ENCODE measurements at places on chromosomes 7 and 10.

GRCh38 chr10:69218831-69219230, 1.3 kb upstream of the HKDC1 start:
- DNase-seq = no peak

- no peak for DNase-seq
These were observed 27.0 kb upstream of the HIBADH start for GRCh38 chr7:27689591-27690164.

DNA sequence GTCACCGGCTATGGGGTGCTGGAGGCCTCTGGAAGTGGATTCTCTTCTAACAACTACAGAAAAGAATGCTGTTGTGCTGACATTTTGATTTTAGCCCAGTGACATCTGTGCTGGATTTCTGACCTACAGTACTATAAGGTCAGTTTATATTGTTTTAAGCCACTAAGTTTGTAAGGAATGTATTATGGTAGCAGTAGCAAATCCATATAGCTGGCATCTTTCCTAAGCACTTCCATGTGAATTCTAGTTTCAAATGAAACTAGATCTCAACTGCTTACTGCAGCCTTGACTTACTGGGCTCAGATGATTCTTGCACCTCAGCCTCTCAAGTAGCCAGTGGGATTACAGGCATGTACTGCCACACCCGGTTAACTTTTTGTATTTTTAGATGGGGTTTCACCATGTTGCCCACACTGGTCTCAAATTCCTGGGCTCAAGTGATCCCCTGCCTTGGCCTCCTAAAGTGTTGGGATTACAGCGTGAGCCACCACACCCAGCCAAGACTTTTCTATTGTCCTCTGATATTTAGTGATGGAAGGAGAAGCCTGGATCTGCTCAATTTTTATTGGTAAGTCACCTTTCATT, 414.0 kb downstream of the PHTF2 start:
- DNase-seq = no peak

DNA sequence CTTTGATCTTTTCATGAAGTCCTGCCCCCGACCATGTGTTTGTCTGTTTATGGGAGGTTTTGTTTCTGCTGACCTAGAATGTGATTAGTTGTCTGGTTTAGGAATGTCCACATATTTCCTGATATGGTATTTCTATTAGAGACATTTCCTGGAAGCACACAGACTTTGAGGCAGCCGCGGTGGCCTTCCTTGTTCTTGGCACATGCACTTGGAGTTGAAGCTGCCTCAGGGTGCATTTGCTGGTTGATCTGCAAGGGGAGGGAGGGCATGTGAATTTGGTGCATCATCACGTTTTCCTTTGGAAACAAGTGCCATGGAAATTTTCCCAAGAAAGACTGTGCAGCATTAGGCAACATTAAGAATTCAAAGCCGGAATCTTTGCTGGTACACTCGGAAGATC, 328.7 kb downstream of the PAXIP1 start:
- DNase-seq = no peak

DNA sequence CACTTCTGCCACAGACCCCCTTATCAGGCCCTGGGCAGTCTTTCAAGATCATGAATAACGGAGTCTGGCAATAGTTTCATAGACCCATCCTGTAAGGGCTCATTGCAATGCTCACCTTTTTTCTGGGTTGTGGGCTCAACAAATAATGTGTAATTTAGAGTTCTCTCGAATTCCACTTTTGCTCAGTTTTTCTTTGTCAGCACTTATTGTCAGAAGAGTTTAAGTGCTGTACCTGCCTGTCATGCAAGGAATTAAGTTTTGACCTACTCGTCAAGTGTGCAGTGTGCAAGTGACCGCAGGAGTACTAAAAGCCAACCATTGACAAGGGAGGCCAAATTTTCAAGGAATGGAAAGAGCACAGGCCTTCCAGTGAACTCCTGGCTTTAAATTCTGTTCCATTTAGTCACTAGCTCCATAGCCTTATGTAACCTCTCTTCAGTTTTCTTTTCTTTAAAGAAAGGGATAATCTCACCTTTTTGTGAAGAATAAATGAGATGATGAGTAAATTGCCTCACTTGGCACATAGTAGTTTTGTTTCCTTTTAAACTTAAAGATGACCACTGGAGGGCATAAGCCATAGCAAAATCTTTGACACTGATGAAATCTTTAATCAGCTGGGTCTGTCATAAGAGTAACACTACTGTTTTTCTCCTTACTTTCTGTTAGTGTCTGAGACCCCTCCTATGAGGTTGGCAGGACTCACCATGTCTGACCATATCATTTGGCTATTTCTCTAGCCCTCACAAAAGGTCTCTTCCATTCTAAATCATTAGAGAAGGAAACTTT, 313.3 kb downstream of the TYW1 start:
- DNase-seq = no peak

- no peak for DNase-seq
These were observed 124.2 kb upstream of the PCGF5 start for GRCh38 chr10:91096274-91096673.

DNA sequence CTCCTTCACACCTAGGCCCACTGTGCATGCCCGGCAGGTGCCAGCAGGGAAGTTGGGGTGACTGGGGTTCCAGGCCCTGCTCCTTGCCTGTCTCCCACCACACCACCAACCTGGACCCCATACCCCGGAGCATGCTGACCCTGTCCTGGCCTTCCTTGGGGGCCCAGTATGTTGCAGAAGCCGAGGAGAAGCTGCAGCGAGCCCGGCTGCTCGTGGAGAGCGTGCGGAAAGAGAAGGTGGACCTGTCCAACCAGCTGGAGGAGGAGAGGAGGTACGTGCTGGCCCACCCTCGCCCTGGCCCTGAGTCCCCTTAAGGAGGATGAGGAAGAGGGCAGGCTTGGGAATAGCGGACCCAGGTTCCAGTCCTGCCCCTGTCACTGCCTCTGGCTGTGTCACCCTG, 70.8 kb downstream of the CLIP2 start:
- no peak for DNase-seq

DNA sequence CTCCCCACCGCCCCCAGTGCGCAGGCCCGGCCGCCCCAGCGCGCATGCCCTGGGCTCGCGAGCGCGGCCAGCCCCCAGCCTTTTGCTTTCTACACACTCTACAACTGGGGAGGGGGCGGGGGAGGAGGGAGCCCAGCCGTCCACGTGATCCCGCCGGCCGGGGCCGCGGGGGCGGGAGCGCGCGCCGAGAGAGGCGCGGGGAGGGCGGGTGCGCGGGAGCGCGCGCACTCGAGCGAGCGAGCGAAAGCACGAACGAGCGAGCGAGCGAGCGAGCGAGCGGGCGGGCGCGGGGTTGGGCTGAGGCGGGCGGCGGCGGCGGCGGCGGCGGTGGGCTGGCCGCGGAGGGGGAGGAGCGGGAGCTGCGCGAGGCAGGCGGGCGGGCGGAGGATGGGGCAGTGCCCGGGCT, at the start of gene AUTS2:
TSS of gene AUTS2 (plus strand) at position 395 of the 406 bp plus-strand sequence. CDS start 1,179 bp downstream, outside the sequence.
- no peak for DNase-seq

DNA sequence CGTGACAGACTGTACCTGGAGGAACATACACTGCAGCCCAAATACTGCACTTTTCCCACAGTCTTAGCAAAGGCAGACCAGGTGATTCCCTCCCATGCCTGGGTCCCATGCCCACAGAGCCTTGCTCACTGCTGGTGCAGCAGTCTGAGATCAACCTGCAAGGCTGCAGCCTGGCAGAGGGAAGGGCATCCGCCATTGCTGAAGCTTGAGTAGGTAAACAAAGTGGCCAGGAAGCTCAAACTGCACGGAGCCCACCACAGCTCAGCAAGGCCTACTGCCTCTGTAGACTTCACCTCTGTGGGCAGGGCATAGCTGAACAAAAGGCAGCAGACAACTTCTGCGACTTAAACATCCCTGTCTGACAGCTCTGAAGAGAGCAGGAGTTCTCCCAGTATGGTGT, 597.8 kb upstream of the MBL2 start:
- DNase-seq = no peak

- no peak for DNase-seq
These were observed 20.8 kb downstream of the CCDC6 start for GRCh38 chr10:59885430-59886134.

DNA sequence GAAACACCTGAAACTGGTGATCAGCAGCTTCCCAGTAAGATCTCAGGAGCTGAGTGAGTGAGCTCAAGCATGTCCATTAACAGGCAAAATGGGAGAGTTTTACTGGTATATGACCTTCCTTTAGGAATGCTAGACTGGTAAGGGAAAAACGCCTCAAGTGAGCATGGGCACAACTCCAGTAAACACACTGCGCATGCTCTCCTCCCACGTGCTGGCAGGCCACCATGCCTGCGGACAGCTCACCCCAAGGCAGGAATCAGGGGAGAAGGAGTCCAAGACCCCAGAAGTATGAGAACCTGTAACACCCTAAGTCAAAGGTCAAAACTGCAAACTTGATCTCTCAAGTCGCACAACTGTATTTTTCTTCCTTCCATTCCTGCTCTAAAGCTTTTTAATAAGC, 128.3 kb downstream of the CD36 start:
- DNase-seq = no peak

DNA sequence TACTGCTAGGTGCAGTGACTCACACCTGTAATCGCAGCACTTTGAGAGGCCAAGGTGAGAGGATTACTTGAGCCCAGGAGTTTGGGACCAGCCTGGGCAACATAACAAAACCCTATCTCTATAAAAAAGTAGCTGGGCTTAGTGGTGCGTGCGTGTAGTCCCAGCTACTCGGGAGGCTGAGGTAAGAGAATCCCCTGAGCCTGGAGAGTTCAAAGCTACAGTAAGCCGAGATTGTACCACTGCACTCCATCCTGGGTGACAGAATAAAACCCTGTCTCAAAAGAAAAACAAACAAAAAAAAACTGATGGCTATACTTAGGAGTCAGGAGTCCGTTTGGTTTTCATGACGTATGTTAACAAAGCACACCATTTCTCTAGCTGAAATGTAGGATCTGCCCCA, 2.9 kb downstream of the SGMS1 start:
- no peak for DNase-seq

Measured in stimulated activated CD8-positive, alpha-beta memory T cell treated with anti-CD3 and anti-CD28 coated beads, Interleukin-12 subunit alpha, Interleukin-12 subunit beta, amount 100 ng/mL, for 1 hour (primary cell).